ENCODE measurements at places on chromosomes 2 and 18.

DNA sequence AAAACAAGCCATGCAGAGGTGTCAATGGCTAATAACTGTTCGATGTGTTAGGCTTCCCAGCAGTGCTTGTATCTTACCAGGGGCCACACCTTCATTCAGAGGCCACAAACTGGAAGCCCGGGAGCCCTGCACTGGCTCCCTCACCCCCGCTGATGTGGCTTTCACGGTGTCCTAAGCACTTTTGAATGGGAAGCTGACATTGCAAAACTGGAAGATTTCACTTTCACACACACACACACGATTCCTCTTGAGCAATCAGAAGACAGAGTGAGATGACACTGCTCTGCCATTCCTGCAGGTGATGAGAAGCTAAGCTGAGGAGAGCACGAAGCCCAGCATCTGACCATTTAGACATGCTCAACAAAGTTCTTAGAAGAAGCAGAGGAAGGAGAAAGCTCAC is 8.6 kb upstream of the ZNF407 start:
- DNase-seq = no peak

GRCh38 chr18:5478261-5478660 is 65.5 kb downstream of the EPB41L3 start:
- no peak for DNase-seq

GRCh38 chr2:224976629-224977525 is 65.4 kb downstream of the DOCK10 start:
- DNase-seq = no peak

- DNase-seq = no peak
These were observed 871.8 kb upstream of the CHAC2 start for GRCh38 chr2:52895726-52896340.

DNA sequence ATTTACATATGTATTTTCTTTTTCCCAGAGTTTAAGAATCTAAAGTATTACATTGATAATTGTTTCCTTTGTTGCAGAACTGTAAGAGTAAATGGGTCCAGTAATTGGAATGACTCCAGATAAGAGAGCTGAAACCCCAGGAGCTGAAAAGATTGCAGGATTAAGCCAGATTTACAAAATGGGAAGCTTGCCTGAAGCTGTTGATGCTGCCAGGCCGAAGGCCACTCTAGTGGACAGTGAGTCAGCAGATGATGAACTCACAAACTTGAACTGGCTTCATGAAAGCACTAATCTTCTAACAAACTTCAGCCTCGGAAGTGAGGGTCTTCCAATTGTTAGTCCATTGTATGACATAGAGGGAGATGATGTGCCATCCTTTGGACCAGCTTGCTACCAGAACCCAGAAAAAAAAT is 183.8 kb upstream of the STON1 start:
- no peak for DNase-seq

DNA sequence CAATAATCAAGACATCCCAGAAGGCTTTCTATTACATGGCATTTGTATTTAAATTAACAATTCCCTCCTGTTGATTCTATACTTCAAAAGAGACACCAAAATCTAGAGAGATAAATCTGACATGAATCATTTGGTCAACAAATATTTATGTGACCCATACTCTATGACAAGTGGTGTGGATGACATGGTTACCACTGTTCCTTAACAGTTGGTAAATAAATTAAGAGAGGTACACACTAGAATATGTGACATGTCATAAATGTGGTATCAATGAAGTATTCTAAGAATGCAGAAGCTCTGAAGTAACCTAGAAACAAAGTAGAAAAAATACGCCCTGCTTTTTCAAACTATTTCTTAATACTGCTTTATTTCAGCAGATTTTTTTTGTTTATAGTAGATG is 255.4 kb downstream of the EXOC6B start:
- no peak for DNase-seq

- no peak for DNase-seq
These were observed 91.8 kb upstream of the NEDD4L start for GRCh38 chr18:57951999-57952774.

GRCh38 chr18:64100116-64100922 is 48.6 kb downstream of the LINC00305 start:
- no peak for DNase-seq

- DNase-seq = no peak
These were observed 37.9 kb upstream of the GPC1 start for GRCh38 chr2:240397542-240397916.

DNA sequence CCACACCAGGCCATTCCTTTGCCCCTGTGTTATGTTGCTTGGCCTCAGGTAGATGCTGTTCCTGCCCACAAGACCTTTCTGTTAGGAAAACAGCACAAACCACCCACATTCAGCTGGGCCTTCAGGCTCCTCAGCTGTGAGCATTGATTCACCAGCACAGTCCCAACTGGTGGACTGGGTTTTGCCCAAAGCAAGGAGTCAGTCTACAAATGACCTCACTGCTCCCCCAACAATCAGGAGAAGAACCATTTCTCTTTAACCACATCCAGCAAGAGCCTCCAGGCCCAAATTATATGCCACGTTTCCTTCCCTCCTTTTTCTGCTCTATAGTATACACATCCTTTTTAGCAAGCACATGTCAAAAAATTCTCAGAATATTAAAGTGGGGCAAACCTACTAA is 5.2 kb downstream of the TMEM163 start:
- DNase-seq = no peak

DNA sequence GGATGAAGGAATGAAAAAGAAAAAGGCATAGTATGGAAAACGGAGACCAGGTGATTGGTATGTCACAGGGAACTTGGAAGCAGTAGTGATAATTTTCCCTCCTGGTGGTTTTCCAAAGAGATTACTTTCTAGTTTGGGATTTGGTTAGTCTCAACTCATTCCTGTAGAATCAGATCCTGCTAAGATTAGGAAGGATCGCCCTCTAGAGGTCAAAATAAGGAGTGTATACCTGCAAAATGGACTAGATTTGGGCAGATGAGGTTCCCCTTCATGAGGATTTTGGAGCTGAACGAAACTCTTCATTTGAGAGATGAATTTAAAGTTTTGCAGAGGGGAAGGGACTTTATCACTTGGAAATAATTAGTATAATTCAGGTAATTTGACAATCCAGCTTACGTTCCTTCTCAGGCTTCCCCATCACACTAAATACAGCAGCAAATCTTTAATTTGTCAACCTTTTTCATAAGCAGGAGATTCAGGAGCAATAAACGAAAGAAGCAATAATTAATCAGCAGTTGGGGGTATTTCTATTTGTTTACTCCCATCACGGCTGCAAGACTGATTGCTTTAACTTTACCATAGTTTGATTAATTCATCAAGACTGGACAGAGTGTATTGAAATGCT is 65.2 kb downstream of the CCDC195 start:
- DNase-seq = no peak

DNA sequence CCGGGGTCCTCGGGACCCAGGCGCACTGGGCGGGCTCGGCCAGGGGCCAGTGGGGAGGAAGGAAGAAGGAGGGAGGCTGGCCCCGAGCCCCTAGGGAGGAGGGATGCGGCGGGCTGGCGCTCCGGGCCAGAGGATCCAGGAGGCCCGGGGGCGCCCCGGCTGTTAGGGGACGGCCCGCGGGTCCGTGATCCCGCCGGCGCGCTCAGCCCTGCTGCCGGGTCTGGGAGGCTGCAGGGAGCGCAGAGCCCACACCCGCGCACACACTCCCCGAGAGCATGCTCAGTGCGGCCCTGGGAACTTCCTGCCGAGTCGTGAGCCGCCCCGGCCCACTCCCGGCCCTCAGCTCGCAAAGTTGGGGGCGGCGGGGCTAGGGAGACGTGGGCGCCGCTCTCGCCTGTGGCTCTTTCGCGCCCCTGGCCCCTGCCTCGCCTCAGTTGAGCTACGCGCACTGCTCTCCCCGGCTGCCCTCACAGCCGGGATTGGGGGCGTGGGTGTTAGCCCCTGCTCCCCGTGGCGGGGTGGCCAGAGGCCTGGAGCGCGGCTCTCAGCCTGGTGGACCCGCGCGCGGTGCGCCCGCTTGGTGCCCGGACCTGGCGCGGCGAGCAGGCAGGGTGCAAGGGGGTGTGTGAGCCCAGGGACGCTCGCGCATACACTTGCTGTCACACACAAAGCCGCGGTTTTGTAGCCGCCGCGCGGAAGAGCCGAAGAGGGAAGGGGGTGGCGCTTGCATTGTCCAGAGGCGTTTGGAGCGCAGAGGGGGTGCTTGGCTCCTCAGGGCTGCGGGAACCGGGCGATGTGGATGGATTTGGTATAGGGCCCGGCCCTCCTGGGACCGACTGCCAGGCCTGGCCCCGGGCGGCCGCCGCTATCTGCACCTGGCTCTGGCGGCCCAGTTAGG is 132.9 kb upstream of the MGAT5 start:
- DNase-seq = peak; percentile 63
